Stimulated activated naive CD4-positive, alpha-beta T cell treated with Interleukin-2 at 50 U/mL for 16 hours (primary cell): ENCODE measurements at places on chromosomes 12 and 14.
A peak's percentile ranks its signal among the peaks of the same experiment; 100 is the strongest.

GRCh38 chr12:97006585-97006984, 99.5 kb downstream of the NEDD1 start:
- no peak for DNase-seq

GRCh38 chr14:27890259-27890658, 876.3 kb upstream of the FOXG1 start:
- DNase-seq, result no peak

DNA sequence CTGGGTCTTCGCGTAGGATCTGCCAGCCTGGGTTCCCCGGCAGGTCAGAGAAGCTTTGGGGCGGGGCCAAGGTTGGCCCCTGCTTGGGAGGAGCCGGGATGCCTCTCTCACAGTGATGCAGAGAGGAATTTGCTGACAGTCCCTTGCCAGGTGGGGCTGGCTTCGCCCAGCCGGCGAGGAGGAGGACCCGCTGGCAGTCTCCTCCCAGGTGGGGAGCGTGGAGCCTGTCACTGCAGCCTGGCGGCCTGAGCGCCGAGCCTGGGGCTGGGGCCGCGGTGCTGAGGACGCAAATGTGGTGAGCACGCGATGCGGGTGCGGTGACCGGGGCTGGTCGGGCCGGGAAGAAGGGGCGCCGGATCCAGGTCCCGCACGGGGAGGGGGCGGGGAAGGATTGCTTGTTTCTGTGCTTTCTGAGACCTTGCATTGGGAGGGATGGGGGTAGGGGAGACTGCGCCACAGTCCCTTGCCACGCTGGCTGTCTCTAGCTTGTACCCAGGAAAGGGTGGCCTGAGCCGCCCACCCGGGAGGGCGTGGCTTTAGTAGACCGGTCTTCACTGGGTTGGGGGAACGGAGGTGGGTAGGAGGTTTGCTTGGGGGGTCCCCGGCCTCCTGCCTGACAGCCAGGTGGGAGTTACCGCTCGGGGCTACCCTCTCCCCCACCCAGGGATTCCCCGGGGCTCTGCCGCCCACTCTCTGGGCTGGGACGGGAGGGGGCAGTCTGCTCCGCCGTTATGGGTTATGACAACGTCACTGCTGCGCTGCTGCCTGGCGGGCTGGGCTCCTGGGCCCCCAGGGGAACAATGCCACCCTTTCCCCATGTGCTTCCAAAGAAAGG, at the start of gene TMEM63C:
Gene TMEM63C (plus strand): TSS at position 196 of the 835 bp plus-strand sequence. CDS start 37,016 bp downstream, outside the sequence.
- peak; percentile 55 for DNase-seq

DNA sequence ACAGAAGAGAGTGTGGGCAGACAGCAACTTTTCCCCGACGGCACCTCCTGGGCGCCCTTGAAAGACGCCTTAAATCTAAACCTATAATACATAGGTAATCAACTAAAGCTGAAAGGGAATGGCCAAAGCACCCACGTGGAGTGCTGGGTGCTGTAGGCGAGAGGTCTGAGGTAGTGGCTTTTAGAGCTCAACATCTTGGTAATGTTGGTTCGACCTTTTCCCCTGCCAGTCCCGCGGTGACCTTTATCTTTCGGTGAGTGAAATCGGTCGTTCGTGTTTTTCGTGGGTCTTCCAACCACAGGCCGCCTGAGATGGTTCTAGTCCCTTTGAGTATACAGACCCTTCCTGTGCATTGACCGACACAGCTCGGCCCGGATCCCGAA, 9.1 kb downstream of the OR6S1 start:
- DNase-seq, result no peak

DNA sequence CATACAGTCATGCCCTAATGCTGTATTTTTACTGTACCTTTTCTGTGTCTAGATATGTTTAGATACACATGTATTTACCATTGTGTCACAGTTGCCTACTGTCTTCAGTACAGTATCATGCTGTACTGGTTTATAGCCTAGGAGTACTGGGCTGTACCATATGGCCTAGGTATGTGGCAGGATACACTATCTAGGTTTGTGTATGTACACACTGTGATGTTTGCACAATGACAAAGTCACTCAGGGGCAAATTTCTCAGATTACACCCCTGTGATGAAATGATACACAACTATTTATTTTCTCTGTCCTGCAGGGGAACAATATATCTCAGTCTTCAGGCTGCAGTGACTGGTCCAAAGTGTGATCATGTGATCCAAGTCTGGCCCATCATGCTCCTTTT, 1076.1 kb downstream of the VRK1 start:
- no peak for DNase-seq

GRCh38 chr14:22036541-22037239, 363.1 kb upstream of the OR4E1 start:
- DNase-seq, result no peak

- no peak for DNase-seq
These were observed 85.2 kb downstream of the KTN1 start for GRCh38 chr14:55665067-55665675.

DNA sequence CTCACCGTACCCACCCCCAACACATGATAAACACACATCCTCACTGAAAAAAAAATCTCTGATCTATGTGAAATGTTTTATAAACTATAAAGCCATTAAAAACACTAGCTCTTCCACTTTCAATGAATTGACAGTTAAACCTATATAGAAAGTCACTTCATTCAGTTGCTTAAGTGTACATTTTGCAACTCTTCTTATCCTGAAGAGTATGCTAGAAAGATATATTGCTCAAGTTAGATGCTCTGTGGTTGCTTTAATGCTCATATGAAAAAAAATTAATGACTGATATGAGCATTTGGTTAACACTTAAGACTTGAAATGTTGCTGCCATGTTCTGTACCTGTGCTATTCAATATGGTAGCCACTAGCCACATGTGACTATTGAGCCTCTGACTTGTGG, 21.0 kb upstream of the MIA2 start:
- no peak for DNase-seq

DNA sequence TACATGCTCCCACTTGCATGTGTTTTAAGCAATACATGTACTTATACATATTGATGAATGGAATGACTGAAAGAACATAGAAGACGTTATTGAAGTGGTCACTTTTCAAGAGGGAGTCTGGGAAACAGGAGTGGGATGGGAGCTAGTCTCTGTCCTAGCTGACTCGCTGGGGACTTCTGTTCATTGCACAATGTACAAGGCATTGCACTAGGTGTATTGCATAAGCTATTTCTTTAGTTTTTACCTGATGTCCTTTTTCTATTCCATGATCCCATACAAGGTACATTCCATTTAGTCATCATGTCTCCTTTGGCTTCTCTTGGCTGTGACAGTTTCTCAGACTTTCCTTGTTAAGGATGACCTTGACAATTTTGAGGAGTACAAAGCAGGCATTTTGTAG, 4.0 kb upstream of the MYO1H start:
- no peak for DNase-seq

- no peak for DNase-seq
These were observed 29.0 kb upstream of the SMOC1 start for GRCh38 chr14:69850086-69850735.

- DNase-seq, result no peak
These were observed 824 bp downstream of the OAS1 start for GRCh38 chr12:112907415-112908157.

- no peak for DNase-seq
These were observed 10.0 kb downstream of the SEL1L start for GRCh38 chr14:81523616-81524015.

DNA sequence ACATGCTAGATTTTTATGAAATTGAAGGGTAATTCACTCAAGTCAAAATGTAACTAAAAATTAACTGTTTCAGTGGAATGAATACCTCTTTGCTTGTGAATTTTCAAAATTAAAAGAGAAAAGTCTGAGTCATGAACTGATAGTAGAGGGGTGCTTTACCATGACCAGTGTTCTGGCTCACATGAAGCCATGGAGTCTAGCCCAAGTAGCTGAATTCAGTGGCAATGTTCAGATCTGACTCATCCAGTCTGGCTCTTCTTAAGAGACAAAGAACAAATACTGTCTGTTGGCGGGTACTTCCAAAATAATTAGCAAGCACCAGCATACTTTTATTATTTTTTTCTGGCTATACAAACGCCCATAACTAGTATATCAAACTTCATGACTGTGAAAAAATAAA, 366.3 kb upstream of the GARIN6 start:
- no peak for DNase-seq

DNA sequence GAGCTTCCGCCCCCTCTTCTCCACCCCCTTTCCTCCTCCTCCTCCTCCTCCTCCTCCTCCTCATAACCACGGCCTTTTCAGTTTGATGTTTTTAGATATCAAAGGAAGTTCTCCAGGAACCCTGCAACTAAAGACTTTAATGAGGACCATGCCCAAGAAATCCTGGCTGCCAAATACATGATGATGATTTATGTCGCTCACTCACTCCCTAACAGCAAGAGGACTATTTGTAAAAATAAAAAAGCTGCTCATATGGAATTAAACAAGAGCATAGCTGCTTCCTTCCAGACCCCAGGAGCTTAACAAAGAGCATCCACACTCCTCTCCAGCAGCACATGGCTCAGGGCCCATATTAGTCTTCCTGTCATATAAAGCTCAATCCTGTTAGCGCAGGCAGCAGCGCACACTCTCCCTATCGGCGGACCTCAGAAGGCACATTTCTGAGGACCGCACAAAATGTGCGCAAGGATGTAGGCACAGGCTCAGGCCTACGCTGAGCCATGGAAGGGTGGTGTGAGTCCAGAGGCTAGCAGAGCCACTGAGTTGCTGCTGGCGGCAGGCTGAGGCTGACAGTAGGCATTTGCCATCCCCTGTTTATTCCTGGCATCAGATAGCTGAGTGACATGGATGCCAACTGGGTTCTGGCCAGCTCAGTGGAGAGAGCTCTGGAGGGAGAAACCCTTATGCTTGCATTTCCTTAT, 232.8 kb downstream of the MSRB3 start:
- no peak for DNase-seq

DNA sequence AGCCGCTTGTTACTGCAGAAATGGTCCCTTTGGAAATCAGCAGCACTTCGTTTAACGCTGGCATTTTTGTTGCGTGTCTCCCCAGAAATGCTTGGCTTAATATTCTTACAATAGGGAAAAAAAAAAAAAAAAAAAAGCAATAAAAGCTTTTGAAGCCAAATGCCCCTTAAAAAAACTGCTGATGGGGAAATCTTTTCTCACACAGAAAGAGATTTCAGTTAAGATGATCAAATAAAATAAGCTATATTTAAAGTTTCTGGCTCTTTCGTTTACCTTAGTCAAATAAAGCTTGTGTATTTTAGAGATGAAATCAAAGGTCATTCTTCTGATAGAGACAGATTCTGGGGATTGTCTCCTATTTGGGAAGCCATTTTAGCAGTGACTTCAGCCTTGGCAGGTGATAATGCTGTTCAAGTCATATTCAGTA, 52.4 kb upstream of the FRS2 start:
- DNase-seq, result no peak

DNA sequence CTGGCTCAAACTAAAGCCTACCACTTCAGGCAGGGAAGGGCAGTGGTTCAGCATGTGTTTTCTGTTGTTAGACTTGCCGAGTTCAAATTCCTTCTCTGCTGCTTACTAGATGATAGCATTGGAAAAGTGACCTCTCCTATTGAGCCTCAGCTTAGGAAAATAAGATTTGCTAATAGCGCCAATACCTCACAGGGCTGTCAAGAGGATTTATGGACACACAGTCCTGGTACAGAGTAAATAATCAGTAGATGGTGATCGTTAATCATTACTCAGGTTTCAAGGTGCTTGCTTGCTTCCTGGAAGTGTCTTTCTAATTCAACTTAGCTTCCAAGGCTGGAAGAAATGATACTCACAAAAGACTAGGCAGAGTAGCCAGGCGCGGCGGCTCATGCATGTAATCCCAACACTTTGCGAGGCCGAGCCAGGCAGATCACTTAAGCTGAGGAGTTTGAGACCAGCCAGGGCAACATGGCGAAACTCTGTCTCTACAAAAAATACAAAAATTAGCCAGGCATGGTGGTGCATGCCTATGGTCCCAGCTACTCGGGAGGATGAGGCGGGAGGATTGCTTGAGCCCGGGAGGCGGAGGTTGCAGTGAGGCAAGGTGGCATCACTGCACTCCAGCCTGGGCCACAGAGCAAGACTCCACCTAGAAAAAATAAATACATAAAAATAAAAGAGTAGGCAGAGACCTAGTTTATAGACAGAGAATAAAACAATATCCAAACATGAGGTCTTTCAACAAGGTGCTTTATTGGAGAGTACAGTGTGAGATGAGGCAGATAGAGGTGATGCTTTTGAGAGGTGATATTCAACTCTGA, 6.0 kb downstream of the PLA2G1B start:
- no peak for DNase-seq

- DNase-seq, result no peak
These were observed 193.9 kb downstream of the C12orf42 start for GRCh38 chr12:103301642-103302591.

GRCh38 chr12:116929885-116930284, 19.1 kb downstream of the FBXW8 start:
- no peak for DNase-seq

GRCh38 chr14:72528059-72528862, 365.6 kb downstream of the DPF3 start:
- DNase-seq, result no peak

- no peak for DNase-seq
These were observed 25.9 kb downstream of the ARHGAP5 start for GRCh38 chr14:32102968-32103367.

DNA sequence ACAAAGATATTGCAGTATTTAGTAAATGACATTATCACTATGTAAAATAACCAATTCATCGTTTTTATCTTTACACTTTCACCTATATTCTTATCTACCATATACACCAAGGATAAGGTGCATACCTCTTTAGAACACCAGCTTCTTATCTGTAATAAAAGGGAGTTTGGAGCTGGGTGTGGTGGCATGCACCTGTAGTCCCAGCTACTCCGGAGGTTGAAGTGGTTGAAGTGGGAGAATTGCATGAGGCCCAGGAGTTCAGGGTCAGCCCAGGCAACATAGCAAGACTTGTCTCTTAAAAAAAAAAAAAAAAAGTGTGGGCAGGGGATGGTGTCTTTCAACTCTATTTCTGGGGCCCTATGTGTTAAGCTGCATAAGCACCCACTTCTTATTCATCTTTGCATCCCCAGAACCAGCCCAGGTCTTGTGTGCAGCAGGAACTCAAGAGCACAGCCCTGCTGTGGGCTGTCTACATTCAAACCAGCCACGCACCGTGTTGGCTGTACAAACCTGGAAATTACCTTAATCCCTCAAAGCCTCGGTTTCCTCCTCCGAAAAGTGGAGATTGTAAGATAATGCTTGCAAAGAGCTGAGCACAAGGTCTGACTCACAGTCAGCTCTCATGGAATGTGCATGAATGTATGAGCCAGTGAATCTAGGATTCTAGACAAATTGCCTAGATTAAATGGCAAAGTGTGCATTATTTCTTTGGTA, 256.6 kb upstream of the FOXN3 start:
- DNase-seq, result no peak

DNA sequence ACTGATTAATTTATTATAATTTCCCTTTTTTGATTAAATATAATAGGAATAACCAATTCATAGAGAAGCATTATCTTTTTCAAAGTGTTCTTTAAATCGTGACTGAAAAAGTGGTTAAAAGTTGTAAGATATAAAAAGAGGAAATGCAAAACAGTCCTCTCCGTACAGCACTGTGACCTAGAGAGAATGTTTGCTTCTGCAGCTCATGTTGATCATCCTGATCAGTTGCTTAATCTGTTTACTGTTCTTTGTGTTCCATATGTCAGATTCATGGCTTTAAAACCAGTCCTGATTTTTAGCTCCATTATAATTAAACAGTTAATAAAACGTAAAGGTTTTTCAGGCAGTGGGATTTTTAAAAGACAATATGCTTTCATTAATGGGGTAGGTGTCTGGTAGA, 4.7 kb downstream of the TTC8 start:
- no peak for DNase-seq
